ENCODE measurements at places on chromosomes 6 and 20. TPM values are rescaled to one million over a fixed set of nuclear protein-coding genes. Genes with fewer than 3 reads are reported as not detected.

DNA sequence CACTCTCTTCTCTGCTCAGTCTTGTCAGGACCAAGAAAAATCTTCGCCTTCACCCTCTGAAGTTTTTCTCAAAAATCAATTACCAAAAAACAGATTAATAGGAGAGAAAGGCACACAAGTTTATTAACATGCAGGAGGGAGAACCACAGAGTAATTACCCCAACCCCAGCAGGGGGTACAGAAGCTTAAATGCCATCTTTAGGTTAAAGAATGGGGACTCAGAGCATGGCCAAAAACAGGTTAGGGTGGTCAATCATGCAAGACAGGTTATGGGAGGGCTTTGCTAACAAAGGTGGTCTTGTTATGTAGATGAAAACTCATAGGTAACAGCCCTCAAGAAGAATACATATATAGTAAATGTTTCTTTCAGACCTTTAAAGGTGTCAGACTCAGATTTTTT is 100.5 kb upstream of the BTN3A2 start:
- DNase-seq, result no peak

GRCh38 chr6:22326500-22326899 is 29.7 kb upstream of the PRL start:
- DNase-seq, result no peak

DNA sequence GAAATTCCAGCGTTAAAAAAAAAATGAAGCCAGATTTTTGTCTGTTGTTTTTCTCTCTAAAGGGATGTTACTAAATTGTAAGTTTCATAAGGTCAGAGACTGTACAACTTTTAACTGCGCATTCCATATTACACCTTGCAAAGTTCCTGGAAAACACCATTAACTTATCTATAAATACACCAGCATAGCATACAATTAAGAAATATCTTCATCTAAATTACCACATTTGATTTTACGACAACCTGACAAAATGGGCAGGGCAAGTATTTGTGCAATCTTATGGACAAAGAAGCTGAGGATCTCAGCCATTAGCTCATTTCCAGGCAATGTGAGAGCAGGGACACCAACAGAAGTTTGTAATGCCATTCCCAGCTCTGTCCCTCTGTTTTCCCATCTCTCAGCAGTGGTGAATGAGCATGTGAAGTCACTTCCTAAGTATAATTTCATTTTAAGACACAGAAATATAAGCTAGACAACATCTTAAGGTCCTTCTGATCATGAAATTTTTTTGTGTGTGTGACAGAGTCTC is 12.9 kb upstream of the GCM1 start:
- DNase-seq, result no peak

DNA sequence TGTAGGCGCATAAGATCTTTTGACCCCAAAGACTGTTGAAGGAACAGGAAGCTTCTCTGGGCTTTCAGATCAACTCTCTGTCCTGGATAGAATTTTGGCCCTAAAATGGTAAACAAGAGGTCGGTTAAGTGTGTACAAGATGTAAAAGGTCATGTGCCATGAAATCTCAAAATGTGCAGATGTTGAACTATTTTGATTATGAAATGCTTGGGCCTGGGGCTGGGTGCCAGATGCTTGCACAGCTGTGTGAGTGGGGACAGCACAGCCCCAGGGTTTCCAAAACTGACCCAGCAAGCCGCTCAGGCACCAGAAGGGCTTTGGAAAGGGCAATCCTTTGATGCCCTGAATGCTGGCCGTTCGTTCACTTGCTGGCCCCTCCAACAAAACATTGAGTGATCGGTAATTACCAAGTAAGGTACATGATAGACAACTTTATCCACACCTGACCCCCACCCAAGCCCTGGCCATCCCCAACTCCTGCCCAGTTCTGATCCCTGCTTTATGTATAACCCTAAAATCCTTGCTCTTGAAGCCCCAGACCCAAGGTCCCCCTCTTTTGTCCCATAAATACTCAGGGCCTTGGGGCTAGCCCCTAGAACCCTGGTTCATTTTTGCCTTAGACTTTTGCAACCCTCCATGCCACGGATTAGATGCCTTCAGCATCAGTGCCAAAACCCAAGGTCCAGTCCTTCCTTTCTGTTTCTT is 1.9 kb downstream of the TMEM239 start:
- DNase-seq, result no peak

- DNase-seq, result no peak
These were observed 5.7 kb upstream of the PSMG4 start for GRCh38 chr6:3252861-3253596.

- DNase-seq, result no peak
These were observed 1.3 kb downstream of the ZKSCAN4 start for GRCh38 chr6:28250747-28251146.

The ATP5F1E gene
- 84.0 TPM for total RNA-seq

The SYNDIG1 gene
- total RNA-seq, result not detected

The HLA-DQA2 gene
- total RNA-seq, result 3.4 TPM

The SMLR1 gene
- not detected for total RNA-seq

The PI3 gene
- not detected for total RNA-seq

Data from T-helper 17 cell (primary cell).